GM03348 (cell line): ENCODE measurements at places on chromosomes 5 and 9.
A peak's percentile ranks its signal among the peaks of the same experiment; 100 is the strongest.

DNA sequence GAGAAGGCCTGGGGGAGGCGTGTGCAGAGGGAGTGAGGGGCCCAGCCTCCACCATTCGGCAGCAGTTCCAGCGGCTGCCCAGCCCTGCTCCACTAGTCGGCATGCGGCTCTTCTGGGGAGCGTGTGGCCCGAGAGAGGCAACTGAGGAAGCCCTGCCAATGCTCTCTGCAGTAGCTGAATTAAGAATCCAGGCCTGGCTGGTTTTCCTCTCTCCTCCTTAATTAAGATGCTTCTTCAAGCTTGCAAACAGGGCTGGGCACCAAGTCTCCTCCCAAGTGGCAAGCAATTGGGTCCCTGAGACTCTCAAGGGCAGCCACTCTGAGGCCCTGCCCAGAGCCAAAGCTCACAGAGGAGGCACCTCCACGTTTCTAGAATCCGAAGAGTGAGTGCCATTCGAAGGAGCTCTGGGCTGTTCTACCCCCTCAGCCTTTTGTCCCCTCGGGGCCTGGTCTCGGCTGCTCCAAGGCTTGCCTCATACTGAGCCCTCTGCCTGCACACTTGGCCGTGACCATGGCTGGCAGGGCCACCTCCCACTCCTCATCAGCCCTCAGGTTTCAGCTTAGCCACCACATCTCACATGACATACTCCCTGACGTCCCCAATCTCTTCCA is 75.4 kb upstream of the LRRTM2 start:
- DNase-seq, result no peak

DNA sequence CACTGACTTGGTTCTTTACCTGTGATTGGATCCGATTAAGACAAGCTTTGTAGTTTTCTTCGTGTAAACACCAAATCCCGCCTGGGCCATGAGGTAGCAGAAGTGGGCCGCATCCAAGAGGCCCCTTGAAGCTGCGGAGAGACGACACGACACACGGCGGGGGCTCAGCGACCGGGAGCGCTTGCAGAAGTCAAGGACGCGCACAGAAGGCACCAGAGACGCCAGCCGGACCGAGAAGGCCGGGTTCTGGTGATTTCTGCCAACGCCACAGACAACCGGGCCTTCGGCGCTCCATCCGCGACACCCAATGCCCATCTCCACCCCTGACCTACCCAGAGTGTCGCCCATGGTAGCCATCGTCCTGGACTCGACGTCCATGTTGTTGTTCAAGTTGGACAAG is 19.8 kb upstream of the INPP5E start:
- no peak for DNase-seq

DNA sequence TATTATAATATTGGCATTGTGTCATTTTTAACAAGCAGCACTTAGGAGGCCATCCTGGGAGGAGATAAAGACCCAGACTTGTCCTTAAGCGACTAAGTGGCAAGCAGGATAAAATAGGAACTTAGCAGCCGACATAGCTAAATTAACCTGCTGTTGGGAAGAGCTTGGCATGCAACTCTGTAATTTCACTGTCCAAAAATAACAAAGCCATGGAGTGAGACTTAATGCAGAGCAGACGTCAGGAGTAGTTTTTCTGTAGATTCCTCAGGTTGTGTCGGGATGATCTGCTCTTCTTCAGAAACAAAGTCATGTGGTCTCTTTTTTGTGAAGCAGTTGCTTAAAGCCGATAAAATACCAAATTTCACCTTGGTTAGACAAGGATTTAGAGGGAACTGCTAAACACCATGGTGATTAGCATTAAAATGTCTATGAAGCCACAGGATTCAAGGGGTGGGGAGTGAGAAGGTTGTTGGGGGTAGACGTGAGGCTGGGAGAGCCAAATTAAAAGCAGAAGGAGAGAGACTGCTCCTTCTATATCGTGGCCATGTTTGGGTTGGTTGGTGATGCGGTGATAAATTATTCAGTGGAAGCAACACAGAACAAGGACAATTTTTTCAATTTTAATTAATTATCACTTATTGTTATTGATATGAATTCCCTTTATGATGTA is 303.0 kb downstream of the CSNK1G3 start:
- DNase-seq, result no peak

DNA sequence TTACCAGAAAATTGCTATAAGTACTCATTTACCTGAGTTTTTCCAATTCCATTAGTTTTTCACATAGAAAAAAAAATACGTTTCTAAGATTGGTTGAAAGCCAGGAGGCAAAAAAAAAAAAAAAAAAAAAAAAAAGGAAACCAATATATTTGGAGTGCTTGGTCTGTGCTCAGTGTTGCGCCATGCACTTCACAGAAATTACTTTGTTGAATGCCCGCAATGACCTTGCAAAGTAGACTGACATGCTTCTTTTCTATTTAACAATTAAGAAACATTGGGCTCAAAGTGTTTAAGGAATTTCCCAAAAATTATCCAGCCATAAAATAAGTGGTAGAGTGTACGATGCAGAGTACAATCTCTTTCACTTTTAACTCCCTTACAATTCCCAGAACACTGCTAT is 65.2 kb upstream of the PAPPA start:
- DNase-seq, result no peak

DNA sequence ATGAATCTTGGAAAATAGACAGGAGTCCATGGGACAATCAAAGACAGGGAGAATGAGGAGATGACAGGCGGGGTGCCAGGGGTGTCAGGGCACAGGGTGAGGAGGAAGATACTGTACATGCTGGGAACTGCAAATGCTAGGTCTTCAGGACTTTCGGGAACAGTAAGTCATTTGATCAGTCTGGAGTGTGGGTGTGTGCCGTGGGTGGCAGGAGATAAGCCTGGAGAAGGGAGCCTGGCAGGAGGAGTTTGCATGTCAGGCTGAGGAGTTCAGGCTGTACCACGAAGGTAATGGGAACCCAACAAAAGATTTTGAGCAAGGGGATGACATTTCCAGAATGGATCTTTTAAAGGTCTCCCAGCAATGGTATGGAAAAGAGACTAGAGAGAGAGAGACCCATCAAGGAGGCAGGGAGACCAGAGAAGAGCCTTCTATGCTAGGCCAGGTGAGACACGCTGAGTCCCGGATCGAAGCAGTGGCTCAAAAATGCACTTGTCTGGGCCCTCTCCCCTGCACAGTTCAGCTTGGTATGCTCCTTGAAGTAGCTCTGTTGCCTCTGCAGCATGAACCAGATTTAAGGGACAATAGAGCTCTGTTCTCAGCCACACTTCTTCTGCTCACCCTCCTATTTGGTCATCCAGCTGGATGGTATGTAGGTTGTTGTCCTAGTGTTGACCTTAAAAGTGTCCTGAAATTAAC is 77.0 kb upstream of the FER start:
- DNase-seq, result no peak

- DNase-seq, result peak; percentile 46
These were observed 64.3 kb downstream of the GOLM1 start for GRCh38 chr9:86034863-86035734.

GRCh38 chr5:17224858-17225511 is 7.6 kb downstream of the BASP1 start:
- DNase-seq, result peak; percentile 25

GRCh38 chr9:111904891-111905291 is 8.3 kb downstream of the UGCG start:
- DNase-seq, result no peak

DNA sequence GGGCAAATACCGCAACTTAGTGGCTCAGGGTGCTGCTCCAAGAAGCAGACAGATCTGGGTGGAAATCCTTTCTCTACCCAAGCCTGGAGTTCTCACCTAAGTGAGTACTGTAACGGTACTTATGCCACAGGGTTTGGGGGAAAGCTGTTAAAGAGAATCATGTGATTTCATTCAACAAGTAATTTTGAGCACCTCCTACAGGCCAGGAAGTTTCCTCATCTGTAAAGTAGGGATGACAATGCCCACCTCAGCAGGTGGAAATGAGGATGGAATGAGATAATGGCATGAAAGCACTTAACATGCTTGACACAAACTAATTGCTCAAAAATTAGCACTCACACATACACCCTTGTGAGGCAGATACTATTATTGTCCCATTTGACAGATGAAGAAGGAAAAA is 114.1 kb downstream of the JAKMIP2 start:
- no peak for DNase-seq

DNA sequence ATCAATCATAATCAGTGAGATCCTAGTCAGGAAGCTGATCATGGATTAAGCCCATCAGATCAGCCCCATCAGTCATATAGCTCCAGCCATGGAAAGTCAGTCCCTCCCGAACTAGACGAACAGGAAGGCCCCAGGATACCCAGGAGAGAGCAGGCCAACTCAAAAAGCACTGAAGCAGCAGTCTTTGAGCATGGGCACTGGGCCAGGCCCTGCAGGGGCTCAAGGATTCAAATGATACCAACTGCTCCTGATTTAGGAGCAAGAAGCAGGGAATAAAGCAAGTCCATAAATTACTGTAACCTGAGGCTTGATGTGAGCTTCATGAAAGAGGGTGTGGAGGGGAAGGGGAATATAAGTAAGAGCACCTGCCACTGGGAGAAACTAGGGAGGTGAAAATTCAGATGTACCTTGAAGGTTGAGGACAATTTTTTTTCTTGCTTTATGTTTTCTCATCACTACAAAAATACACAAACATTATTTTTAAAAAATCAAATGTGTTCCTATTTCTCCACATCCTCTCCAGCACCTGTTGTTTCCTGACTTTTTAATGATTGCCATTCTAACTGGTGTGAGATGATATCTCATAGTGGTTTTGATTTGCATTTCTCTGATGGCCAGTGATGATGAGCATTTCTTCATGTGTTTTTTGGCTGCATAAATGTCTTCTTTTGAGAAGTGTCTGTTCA is 115.2 kb downstream of the SIL1 start:
- no peak for DNase-seq

DNA sequence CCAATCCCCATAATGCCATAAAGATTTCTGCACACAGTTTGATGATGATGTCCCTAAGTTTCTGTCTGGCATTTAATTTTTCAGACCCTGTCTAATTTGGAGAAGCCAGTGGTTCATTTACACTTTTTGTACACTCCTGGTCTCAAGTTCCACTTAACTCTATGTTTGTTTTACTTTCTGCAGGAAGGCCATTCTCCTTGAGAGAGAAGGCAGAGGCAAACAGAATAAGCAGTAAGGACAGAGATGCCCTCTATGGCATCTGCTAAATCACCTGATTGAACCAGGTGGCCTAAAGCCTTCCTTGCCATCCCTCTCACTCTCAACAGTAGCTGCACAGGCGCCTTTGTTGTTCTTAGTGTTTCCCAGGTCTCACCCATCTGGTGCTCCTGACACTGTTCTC is 86.1 kb upstream of the LRRTM2 start:
- DNase-seq, result no peak

DNA sequence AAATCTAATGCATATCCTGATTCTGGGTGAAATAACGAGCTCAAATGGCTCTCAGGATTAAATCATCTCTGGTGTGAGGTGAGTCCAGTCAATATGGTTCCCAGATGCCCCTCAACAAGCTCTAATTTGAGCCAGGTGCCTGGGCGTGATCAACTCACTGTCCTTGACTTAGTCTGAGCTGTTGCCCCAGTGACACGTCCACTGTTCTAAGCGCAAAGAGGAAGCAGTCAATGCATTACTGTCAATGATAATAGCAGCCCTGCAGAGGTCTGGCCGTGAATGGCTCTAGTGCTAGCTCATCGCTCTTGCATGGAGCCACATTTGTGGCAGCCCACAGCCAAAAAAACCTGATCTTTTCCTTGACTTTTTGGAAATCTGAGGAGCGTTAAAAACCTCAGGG is 128.6 kb upstream of the EFNA5 start:
- DNase-seq, result no peak

DNA sequence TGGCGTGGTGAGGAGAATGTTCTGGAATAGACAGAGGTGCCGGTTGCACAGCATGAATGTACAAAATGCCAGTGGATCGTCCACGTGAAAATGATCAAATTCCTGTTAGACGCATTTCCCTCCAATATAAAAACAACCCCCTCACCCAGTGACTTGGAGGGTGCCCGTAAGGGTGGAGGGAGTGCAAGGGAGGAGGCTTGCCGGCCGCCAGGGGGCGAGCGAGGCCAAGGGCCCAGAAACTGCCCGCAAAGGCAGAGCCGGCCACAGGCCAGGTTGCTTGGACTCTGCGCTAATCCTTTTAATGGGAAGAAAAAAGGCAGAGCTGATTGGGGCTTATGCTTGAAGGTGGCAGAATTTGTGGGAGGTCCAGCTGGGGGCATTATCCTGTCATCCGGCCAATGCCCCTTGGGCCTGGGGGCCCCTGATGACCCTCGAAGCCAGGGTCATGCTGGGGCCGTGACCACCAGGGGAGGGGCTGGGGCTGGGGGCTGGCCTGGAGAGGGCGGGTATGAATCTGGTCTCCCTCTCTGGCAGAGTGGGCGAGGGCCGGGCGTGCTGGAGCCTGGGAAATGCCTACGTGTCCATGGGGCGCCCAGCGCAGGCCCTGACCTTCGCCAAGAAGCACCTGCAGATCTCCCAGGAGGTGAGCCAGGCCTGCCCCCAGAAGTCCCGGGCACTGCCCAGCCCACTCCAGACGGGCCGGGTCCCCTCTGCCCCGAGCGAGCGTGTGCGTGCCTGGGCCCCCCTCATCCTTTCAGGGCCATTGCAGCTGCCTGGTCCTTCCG is 12.0 kb downstream of the GPSM1 start:
- peak; percentile 75 for DNase-seq

GRCh38 chr5:160693831-160694465 is 158.1 kb downstream of the ATP10B start:
- no peak for DNase-seq

GRCh38 chr5:179991106-179991505 is 80.5 kb downstream of the RNF130 start:
- no peak for DNase-seq

DNA sequence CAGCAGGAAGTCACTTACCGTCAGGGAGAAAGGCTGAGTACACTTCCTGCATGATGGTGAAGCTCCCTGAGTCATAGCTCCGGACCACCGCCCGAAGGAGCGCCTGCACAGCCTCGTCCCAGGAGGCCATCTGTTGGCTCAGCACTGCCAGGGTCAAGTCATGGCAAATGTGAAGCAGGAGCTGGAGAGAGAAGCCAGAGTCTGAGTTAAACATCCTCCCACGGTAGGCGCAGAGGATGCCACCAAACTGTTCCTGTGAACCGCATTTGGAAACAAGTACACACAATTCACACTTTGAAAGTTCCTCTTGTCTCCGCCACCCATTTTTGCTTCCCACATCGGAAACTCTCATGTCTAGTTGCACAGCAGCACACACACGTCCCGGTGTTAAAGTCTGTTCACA is 33.9 kb downstream of the CNOT8 start:
- no peak for DNase-seq

DNA sequence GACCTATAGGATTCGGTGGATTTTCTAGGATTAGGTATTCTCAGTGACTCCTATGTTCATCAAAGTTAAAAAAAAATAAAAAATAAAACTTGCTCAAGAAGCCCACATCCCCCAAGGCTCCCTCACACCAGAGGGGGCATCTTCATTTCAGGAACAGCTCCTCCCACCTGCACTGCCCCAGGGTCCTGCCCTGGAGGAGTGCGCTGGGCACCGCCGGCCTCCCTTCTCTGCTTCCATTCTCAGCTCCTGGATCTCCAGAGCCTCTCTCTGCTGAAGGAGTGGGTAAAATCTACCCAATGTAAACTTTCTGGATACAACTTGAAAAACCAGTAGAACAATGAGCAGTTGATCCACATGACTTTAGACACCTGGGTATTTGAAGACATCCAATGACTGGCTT is 359.8 kb upstream of the IRX4 start:
- no peak for DNase-seq
